ENCODE measurements at places on chromosomes 3 and 15.

GRCh38 chr15:72967397-72967796 is 84.9 kb upstream of the NEO1 start:
- DNase-seq = no peak

DNA sequence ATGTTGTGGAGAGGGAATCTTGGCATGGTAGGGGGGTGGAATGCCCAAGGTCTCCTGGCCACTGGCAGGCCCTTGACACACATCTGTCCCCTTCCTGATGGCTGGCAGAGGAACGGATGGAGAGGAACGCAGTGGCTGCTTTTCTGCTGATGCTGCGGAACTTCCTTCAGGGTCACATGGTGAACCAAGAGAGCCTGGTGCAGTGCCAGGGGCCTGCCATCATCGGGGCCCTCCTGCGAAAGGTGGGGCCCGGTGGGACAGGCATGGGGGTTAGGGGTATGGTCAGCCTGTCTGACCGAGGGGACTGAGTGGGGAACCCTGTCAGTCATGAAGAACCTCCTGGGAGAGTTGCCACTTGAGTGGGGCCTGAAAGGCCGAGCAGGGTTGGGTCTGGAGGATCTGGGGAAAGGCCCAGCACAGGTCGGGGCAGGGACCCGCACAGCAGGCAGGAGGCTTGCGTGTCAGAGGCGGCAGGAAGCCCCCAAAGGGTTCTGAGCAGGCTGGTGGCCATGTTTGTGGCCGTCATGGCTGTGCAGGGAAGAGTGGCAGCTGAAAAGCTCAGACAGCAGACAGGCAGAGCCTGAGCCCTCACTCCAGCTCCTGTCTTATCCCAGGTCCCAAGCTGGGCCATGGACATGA is 18.1 kb downstream of the NBEAL2 start:
- no peak for DNase-seq

DNA sequence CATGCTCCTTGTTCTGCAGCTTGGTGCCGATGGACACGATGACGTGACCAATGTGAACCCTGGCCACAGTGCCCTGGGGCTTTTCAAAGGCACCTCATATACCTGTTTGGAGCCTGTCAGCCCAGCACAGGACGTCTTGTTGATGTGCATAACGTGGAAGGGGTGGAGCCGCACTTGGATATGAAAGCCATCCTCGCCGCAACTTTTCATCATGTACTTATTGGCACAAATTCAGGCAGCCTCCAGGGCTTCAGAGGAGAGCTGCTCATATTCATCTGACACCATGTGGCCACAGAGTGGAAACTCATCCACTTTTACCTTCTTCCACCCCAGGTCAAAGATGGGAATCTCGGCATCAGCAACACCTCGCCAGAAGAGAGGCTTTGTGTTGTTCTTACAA is 24.7 kb downstream of the POPDC2 start:
- DNase-seq = no peak

DNA sequence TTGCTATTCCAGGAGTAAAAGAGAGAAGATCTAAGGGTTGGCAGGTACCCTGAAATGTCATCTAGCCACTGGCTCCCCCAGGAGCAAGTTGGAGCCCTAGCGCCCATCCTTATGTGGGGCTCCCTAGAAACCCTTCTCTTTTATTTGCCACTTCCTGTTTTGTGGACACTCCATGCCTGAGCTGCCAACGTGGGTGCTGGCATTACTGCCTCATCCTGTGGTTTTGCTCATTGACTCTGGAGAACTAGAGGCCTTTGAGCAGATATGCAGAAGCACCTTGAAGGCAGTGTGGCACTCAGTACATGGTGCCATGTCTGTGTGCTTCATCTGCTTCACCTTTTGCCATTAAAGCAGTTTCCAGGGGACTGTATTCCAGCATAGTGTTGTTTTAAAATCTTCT is 8.1 kb downstream of the EDEM1 start:
- no peak for DNase-seq

DNA sequence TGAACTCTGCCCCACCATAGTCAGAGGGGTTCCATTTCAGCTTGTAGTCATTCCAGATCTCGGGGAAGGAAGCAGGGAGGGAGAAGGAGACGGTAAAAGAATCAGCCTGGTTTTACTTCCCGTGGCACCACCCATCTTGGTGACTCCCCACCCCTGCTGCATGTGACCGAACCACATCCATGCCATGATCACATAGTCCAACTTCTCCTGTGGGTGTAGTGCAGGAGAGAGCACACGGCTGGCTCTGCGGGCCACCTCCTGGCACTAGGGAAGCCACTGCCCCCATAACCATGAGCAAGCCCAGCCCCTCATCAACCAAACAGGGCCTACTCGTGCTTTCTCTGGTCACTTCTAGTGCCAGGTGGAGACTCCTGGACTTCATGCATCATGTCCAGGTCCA is 3.7 kb downstream of the CHRNA3 start:
- no peak for DNase-seq

DNA sequence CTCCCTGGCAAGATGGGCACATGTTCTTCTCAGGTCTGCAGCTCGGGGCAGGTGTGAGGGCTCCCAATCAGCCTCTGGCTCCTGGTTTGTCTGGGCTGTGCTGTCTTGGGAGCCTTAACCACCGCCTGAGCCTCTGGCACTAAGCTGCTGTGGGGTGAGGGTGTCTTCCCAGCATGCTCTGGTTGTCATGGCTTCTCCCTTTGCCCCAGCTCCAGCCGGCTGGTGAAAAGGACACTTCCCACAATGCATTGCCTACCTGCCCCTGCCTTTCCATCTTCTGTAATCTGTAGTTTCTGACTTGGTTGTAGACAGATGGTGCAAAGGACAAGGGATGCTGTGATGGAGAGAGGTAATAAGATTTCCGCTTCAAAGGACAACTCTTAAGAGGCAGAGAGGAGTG is 295.3 kb downstream of the TLE3 start:
- no peak for DNase-seq
